ENCODE measurements at places on chromosomes 7 and 10.

DNA sequence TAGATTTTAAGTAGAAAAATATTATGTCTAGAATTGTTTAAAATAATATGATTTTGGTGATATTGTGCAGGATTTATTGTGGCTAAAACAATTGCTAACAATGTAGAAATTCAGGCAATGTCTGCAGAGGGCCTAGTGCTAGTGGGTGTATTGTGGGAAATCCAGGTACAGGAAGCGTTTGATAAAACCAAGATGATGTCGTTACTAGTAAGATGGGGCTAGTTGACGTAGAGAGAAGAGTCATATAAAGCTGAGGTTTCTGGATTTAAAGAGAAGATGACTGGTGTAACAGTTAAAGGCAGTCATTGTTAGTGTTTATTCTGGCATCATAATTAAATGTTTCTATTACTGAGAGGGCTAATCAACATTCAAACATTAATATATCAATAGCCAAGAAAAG lies 43.5 kb downstream of the ADK start:
- no peaks in the 10 kb centered on the region for H3K4me1 ChIP-seq
- no peaks in the 10 kb centered on the region for H3K36me3 ChIP-seq
- H3K27me3 ChIP-seq = no peaks in the 10 kb centered on the region
- DNase-seq = no peak

DNA sequence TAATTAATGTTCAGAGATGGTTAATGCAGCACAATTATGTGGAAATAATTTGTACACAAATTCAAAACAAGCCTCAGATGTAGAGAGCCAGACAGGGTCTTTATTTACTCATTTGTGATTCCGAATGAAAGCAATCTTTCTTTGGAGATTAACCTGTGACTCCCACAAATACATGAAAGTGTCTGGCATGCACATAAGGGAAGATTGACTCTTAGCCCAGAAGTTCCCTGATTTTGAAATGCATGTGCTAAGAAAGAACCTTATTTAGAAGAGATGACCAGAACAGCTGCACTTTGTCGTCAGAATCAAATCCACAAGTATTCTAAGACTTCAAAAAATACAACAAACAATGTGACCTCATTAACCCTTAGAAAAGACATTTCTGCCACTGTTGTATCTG lies 45.1 kb downstream of the RNLS start:
- H3K4me3 ChIP-seq = no peak overlapping the region
- no peaks in the 10 kb centered on the region for H3K27me3 ChIP-seq
- DNase-seq = no peak
- no peaks in the 10 kb centered on the region for H3K36me3 ChIP-seq

GRCh38 chr10:127148066-127148932 lies 48.1 kb downstream of the INSYN2A start:
- H3K36me3 ChIP-seq = no peaks in the 10 kb centered on the region
- no peak overlapping the region for H3K4me3 ChIP-seq
- peak; percentile 6 for DNase-seq
- H3K4me1 ChIP-seq = no peaks in the 10 kb centered on the region

- H3K4me3 ChIP-seq = no peak overlapping the region
- H3K27ac ChIP-seq = no peak overlapping the region
- H3K4me1 ChIP-seq = no peaks in the 10 kb centered on the region
- no peak for DNase-seq
- H3K36me3 ChIP-seq = no peaks in the 10 kb centered on the region
Measured at GRCh38 chr7:89602984-89603383, 551.3 kb upstream of the STEAP1 start.

DNA sequence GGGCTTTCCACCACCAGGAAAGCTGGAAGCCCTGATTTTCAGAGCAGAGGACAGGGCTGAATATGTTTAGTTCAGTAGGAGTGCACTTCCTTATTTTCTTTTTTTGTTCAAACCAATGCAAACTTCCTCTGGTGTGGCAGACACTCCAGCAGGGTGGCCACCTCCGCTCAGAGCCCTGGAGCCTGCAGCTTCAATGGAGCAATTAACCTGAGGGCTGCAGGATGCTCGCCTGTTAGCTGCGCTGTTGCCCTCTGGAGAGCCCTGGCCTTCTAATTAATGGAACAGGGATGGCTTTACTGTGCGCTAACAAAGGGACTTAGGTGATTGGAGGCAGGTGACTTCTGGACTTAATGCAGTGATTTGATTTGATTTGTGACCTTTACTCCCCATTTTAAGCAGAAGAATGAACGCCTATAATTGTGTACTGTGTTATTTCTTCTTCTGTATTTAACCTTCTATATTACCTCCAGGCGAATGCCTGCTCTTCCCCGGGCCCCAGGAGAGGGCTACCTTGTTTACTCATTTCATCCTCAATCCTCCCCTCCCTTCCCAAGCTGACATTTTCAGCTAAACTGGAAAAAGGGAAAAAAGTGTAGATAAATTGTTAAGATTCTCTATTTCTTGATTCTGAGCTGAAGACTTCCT lies 123.0 kb upstream of the CTBP2 start:
- no peak overlapping the region for H3K4me3 ChIP-seq
- H3K27me3 ChIP-seq = no peaks in the 10 kb centered on the region
- no peaks in the 10 kb centered on the region for H3K36me3 ChIP-seq
- H3K4me1 ChIP-seq = no peaks in the 10 kb centered on the region

DNA sequence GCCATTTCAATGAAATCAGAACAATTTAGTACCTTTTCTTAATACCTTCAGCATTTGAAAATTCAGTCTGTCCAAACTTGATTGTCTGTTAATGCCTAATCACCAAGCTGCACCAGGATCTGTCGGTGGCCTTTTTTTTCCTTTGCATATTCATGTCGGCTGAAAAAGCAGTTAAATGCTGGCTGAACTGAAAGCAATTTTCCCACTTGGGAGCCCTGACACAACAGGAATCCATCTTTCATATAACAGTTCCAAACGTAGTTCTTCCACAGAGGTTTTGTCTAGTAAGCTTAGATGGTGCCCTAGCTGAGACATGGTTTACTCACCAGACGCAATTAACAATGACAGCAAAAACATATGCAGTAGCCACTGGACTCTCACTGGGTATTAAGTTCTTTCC lies 83.6 kb upstream of the CHCHD3 start:
- H3K27me3 ChIP-seq = no peaks in the 10 kb centered on the region
- no peak overlapping the region for H3K4me3 ChIP-seq
- no peaks in the 10 kb centered on the region for H3K36me3 ChIP-seq

GRCh38 chr10:63366933-63367332 lies 98.8 kb downstream of the JMJD1C start:
- H3K36me3 ChIP-seq = no peaks in the 10 kb centered on the region
- no peak for DNase-seq
- H3K4me3 ChIP-seq = no peak overlapping the region
- H3K27ac ChIP-seq = no peak overlapping the region
- no peaks in the 10 kb centered on the region for H3K27me3 ChIP-seq

GRCh38 chr10:85596389-85596788 lies 770.2 kb downstream of the GRID1 start:
- H3K27ac ChIP-seq = no peak overlapping the region
- no peak for DNase-seq
- no peak overlapping the region for H3K4me3 ChIP-seq

DNA sequence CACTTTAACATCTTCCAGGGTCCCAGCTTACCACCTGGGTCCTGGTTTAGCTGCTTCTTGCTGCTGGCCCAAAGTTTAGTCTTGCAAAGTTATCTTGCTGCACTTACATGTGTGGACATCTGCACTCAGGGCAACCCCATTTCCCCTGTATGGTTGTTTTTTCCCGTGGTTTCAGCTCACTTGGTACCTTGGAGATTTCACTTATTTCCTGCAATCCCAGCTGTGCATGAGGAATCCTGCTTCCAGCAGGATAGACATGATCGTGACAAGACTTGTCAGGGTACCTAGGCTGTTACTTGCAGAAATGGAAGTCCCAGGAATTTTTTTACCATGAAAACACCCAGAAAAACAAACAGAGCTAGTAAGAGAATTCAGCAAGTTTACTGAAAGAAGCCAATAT lies 95.9 kb upstream of the LEP start:
- no peaks in the 10 kb centered on the region for H3K4me1 ChIP-seq
- H3K27ac ChIP-seq = no peak overlapping the region
- DNase-seq = no peak
- H3K4me3 ChIP-seq = no peak overlapping the region
- no peaks in the 10 kb centered on the region for H3K27me3 ChIP-seq

DNA sequence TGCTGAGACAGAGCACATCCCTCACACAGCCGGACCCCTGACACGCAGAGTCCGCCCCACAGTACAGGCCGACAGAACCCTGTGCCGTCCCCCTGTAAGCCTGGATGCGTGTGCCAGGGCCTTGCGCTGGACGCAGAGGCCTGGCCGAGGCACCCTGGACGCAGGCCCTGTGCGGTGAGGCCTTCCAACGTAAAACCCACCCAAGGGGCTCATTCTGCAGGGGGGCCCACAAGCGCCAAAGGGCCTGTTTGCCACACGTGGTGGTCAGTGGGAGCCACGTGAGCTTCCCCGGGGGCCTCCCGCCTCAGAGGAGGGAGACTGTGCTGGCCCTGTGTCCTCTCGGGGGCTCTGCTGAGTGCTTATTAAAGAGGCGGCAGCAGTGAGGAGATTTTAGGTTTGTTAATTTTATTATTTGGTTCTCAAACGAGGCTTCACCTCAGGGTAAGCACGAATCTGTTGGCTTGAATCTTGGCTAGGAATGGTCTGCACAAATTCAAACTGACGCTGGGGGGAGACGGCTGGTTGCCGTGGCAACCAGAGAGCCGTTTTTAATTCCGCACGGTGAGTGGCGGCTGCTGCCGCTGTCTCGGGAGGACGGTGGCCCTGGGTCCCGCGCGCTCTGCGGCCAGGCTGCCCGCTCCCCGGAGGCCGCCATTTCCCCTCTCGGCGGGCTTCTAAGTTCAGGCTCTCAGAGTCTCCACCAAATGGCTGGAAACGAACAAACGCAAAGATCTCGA lies 4.9 kb upstream of the ADGRA1 start:
- H3K36me3 ChIP-seq = no peaks in the 10 kb centered on the region
- H3K4me3 ChIP-seq = no peak overlapping the region
- no peaks in the 10 kb centered on the region for H3K4me1 ChIP-seq
- peaks cover 12% of the 10 kb centered on the region for H3K27me3 ChIP-seq
- H3K27ac ChIP-seq = no peak overlapping the region

DNA sequence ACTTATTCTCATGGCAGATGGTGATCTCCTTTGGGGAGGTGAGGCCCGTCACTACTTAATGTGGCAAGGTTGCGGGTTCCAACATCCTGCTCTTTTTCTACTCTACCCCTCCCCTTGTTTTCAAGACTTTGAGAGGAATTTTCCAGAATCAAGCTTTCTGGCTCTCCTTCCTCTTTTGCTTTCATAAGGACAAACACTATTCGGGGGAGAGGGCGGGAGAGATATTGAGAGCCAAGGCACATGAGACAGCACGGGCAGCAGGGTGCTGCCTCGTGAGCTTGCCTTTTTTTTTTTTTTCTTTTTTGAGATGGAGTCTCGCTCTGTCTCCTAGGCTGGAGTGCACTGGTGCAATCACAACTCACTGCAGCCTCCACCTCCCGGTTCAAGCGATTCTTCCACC lies 6.9 kb upstream of the PFKFB3 start:
- H3K27ac ChIP-seq = no peak overlapping the region
- H3K4me3 ChIP-seq = no peak overlapping the region
- H3K4me1 ChIP-seq = no peaks in the 10 kb centered on the region
- H3K27me3 ChIP-seq = peaks cover 12% of the 10 kb centered on the region
- no peak for DNase-seq

DNA sequence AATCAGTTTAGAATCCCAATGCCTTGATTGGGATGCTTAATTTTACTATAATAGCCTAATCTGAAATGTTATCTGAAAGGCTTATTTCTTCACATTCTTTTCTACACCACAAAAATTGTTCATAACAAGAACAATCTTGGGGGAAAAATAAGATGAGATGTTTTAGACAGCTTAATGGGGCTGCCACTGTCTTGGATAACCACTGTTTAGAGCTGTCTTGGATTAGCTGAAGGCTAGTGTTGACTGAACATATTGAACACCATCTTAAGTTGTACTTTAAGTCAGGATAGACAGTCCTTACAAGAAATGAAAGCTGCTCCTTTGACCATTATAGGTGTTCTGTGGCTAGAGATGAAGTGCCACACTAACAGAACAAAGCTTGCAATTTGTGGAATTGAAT lies 501.3 kb downstream of the GFRA1 start:
- H3K4me3 ChIP-seq = no peak overlapping the region
- H3K27ac ChIP-seq = no peak overlapping the region
- H3K27me3 ChIP-seq = no peaks in the 10 kb centered on the region
- H3K4me1 ChIP-seq = no peaks in the 10 kb centered on the region

Data from mesendoderm (in vitro differentiated cells).